A172 (cell line): ENCODE measurements at places on chromosomes 5 and 9. TPM values are rescaled to one million over a fixed set of nuclear protein-coding genes. Genes with fewer than 3 reads are reported as not detected.

GRCh38 chr5:9063615-9064245 lies 482.1 kb downstream of the SEMA5A start:
- DNase-seq = no peak

DNA sequence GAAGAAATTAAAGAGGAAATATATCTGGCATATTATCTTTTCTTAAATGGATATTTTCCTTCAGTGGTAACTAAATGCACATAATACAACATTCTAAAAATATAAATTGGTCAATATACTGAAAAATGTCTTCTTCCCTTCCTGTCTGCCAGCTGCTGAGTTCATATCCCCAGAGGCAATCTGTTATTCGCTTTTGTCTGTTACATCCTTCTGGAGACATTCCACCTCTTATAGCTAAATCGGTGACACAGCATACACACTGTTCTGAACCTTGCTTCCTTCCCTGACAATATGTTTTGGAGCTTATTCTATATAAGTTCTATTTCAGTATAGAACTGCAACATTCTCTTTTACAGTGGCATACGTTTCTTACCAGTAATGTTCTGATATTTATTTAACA lies 147.8 kb downstream of the TENT4A start:
- DNase-seq = no peak

DNA sequence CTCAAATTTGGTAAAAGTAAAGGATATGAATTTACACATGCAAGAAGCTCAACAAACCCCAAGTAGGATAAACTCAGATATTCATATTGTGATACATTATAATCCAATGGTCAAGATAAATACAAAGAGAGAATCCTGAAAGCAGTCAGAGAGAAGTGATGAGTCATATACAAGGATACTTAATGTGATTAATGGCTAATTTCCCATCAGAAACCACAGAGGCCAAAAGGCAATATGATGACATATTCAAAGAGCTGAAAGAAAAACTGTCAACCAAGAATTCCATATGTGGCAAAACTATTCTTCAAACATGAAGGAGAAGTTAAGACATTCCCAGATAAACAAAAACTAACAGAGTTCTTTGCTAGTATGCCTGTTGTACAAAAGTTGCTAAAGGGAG lies 19.5 kb upstream of the IRF1 start:
- peak; percentile 59 for DNase-seq

The PDCD1LG2 gene
- 1.1 TPM in 2 replicates for total RNA-seq
